ENCODE measurements at places on chromosomes 6 and 20.
A peak's percentile ranks its signal among the peaks of the same experiment; 100 is the strongest.

- no peak for DNase-seq
These were observed 15.2 kb upstream of the KCNK15 start for GRCh38 chr20:44730441-44730840.

GRCh38 chr20:54237116-54237943 is 29.4 kb downstream of the PFDN4 start:
- no peak for DNase-seq

DNA sequence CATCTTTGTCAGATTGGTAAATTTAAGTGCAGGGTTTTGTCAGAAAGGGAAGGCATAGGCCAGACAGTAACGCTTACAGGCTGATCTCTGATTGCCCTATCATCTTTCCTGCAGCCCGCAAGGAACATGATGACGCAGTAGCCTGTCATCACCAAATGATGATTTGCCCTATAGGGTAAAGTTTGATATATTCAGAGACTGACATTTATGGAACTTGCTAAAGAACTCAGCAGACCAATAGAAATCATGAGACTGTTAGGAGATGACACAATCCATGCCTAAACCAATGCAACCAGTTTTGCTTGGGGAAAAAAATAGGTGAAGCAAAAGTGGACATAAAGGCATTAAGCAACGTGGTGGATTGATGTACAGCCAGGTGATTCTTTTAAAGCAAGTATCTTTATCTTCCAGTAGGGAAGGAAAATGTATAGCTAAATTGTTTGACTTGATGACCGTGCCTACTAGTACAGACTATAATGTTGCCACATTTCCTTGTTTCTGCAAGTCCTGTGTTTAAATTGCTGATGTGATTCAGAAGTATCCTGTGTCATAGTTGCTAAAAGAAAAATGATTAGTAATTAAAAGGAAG is 2.4 kb downstream of the NUS1 start:
- DNase-seq, result no peak

DNA sequence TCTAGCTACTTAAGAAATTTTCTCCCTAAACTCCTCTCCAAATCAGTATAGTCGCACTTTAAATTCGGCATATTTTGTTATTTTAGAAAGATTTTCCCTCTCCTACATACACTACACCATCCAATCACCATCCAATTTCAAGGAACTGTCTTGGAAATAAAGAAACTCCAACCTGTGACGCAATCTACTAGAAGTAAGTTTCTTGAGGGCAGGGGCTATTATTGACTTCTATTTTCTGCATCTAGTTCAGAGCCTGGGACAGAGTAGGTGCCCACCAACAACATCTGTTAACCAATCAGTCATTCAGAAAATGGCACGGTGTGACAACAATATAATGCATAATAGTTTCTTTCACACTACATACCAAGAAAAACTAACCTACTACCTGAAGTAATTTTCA is 3.6 kb downstream of the ATG5 start:
- DNase-seq, result no peak

DNA sequence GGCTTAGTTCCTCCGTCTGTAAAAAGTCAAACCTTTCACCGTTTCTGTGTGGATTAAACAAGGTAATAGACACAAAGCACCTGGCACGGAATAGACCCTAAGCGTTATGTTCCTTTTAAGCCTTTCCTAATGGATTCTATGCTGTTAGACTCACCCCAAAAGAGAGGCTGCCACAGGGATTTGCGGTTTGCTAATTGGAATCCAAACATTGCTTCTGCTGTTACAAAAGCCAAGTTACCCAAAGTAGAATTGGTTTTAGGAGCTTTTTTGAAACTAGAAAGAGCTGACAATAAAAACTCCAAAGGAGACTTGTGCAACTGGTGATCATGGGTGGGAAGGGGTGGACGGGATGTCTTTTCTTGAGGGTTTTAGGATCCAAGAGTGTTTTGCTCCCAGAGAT is 178.0 kb downstream of the BMP7 start:
- DNase-seq, result no peak

GRCh38 chr20:23928353-23928752 is 48.8 kb upstream of the CST5 start:
- no peak for DNase-seq

DNA sequence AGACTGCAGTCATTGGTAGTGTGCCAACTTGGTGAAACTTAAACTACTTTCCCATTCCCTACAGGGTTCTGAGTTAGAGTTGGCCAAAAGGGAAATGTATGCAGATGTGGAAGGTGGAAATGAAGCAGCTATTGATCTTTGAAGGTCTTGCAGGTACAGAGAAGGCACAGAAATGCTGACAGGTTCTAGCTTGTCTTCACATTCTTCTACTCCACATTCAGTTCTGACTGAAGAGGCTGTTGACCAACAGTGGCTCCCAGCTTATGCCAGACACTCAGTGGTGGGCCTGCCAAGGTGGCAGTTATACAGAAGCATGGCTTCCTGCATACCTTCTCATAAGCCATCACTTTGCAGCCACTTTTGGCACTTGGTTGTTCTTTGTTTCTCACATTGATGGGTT is 423.9 kb downstream of the CDC5L start:
- no peak for DNase-seq

- DNase-seq, result no peak
These were observed 279.7 kb downstream of the FARS2 start for GRCh38 chr6:5541025-5541424.

GRCh38 chr6:119327810-119328209 is 21.8 kb downstream of the MAN1A1 start:
- DNase-seq, result no peak

- no peak for DNase-seq
These were observed 54.0 kb downstream of the ASXL1 start for GRCh38 chr20:32411955-32412706.

DNA sequence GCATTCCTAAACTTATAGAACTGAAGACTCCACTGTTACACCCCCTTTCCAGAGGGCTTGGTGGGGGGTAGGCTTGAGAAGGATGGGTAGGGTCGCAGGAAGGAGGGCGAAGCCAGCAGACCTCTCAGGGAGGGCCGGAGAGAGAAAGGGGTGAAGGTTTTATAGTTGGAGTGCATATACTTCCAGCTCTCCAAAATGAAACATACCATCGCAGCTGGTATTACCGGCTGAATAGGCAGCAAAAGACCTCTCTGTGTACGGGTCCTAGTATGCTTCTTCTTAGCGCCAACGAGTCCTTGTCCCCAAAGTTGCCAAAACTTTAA is 1.0 kb upstream of the VGLL2 start:
- DNase-seq, result no peak

GRCh38 chr6:110307368-110307767 is 50.8 kb downstream of the METTL24 start:
- DNase-seq, result no peak

- no peak for DNase-seq
These were observed 14.1 kb upstream of the TFAP2D start for GRCh38 chr6:50699051-50699775.

- DNase-seq, result no peak
These were observed 53.5 kb downstream of the CARMIL1 start for GRCh38 chr6:25332655-25333071.

DNA sequence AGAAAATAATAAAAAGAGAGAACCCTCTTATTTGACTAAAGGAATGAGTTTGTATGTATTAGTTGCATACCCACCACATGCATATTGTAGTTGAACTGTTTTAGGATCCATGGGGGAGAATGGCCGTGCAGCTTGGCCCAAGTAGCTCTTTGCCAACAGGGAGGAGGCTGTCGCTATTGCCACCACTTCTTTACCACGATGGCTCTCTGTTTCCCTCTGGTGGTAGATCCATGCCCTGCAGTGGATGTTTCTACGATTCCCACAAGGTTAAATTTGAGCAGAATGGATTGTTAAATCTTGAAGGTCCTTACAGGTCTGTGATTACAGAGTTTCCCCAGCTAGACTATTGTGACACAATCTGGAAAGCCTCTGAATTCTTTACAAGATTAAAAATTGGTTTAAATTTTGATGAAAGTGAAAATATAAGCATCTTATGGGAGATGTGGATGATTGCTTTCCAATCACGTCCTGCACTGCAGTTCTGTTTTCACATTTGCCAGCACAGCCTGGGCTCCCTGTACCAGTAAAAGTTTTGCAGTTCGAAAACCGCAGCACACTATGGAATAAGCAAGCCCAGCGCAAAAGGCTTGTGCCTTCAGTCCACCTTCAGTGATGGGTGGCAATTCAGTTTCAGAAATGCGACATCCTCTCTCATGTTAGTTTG is 34.4 kb upstream of the FNDC1 start:
- peak; percentile 67 for DNase-seq

- no peak for DNase-seq
These were observed 54.4 kb upstream of the RNF182 start for GRCh38 chr6:13870214-13870830.

GRCh38 chr20:43631598-43631997 is 35.3 kb upstream of the MYBL2 start:
- no peak for DNase-seq

GRCh38 chr20:14672066-14672465 is 334.7 kb upstream of the FLRT3 start:
- DNase-seq, result no peak

DNA sequence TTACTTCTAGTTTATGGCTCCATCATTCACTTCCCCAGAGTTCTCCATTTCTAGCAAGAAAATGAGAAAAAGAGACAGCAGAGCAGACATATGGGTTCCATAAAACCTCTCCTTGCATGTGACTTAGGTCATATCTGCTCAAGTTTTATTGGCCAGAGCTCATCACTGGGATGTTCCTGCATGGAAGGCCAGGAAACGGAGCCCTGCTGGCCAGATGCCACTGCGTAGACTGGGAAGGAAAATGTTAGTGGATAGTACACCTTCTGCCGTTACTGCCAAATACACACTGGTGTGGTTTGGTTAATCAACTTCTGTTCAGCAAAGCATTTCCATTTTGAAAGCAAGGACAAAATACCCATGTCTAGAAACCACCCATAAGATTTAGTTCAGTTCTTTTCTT is 220.6 kb upstream of the TSHZ2 start:
- DNase-seq, result no peak

DNA sequence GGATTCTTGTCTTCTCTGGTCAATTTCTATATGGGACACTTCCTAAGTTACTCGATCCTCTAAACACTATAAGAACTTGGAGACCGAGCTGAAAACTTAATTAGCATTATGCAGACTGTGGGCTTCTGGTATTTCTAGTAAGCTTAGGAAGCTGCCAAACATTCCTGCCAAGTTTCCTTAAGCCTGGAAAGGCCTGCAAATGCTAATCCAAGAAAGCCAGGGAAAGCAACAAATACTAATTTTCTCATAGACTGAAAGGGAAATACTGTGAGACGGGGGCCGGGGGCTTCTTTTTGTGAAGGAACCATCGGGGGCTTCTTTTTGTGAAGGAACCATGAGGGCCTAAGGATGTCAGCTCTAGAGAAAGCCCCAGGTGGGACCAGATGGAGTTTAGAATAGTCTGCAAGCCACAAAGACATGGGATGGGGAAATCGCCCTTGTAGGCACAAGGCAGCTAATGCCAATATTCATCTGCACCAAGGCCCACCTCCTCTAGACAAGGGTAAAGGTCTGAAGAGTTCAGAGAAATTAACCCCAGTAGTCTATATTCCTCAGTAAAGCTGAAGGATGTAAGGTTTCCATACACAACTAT is 332.4 kb upstream of the PRDM1 start:
- DNase-seq, result peak; percentile 7

- peak; percentile 80 for DNase-seq
These were observed 77.2 kb downstream of the GPR6 start for GRCh38 chr6:110055387-110055735.

- DNase-seq, result no peak
These were observed 9.6 kb downstream of the TBXT start for GRCh38 chr6:166157930-166158617.

DNA sequence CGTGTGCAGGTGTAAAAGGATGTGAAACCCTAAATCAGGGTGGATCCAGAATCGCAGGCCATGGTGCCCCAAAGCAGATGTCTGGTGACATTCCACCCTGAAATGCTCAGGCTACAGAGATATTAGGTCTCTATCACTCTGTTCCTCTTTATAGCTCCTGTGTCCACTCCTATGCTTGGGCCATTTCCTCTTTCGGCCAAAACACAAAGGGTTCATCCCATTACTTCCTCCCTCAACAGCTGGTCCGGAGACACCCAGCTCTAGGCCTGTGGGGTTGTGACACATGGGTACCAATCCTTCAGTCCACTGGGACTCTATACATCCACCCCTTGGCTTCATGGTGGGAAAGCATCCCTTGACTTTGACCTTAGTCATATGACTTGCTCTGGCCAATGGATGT is 1.7 kb upstream of the SIGLEC1 start:
- no peak for DNase-seq

DNA sequence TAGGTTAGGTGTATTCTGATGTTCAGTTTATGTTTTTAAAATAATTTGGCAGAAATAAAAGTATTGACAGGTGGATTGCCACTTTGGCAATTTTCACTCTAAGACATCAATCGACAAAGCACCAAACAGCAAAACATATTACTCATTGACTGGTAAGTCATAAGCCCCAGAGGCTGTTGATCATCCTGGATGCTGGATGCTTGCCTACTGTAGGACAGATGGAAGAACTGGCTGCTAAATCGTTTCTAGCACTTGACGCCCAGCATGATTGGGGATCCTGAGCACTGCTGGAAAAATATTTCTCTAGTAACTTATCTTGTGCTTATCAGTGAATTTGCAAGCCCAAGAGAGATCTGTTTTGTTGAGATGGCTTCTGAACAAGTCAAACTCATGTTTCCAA is 1001.9 kb upstream of the FLRT3 start:
- DNase-seq, result no peak

DNA sequence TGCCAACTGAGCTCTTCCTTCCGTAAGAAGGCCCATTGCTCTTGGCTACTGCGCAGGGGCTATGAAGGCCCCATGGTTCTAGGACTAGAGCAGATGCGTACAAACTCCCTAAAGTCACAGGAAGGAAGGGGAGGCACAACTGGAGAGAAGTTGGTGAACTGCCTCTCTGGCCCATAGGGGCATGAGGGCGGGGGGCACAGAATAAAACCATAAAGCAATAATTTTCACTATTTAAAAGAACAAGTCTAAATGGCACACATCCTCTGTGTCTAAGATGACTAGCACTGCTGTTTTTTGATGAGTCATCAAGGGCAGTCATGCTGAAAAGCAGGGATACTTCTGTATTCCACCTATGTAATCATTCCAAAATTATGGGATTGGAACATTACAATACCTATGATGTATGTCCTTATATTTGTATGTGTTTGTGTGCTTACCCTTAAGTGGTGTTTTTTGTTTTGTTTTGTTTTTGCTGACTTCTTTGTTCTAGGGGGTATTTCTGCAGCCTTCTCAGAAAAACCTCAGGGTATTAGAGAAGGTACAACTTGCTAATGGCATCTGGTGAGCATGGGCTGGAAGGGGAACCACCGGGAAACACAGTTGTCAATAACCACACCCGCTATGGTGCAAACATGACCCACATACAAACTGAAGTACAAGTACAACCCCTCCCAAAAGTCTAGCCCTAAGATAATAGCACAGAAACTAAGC is 36.9 kb downstream of the B4GALT5 start:
- DNase-seq, result no peak

GRCh38 chr6:166464068-166465002 is 81.6 kb upstream of the MPC1 start:
- no peak for DNase-seq

- peak; percentile 54 for DNase-seq
These were observed at the start of gene THBD for GRCh38 chr20:23049201-23050075. Gene THBD, minus strand, starts transcription at chr20:23049672. Its CDS starts 168 bp downstream, at chr20:23049504.
